ENCODE measurements at places on chromosomes 6 and 20.

DNA sequence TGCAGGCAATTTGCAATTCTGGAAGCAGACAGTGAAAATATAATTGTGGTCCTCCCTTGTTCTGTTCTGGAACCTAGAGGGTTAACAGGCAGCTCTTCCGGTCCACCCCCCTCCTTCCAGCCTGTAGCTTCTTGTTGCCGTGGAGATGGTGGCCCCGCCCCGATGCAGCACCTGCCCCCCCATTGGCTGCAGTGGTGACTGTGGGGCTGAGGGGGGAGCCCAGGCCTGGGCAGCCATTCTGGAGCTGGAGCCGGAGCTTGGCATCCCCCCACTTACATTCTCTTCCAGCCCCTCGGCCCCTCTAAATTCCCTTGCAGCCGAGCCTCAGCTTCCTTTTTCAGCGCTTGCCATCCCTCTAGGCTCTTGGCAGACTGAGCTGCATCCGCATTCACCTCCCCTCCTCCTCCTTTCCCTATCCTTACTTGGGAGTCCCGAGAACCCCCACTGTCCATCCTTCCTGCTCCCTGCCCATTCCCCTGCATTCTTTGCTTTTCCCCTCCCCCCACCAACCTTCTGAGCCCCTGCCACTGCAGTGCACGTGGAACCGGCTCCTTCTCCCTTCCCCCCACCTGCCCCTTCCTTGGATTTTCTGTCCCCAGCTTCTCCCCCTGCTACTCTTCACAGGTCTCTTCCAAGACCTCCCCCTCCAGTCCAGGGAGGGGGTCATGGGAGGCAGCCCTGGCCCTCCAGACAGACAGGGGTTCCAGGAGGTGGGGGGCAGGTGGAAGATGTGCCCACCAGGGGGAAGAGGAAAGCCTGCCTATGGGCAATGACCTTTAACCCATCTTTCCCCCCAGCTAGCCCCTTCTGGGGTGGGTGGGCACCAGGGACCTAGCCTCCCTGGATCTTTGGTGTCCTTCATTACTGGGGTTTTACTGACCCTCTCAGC lies 11.4 kb downstream of the SYNGAP1 start:
- DNase-seq, result peak; percentile 75

- no peak for DNase-seq
These were observed 116.6 kb downstream of the SLC22A3 start for GRCh38 chr6:160464744-160465143.

- DNase-seq, result peak; percentile 75
These were observed 600 bp downstream of the SEC63 start for GRCh38 chr6:107957308-107957908.

- DNase-seq, result peak; percentile 69
These were observed 65.2 kb downstream of the CDS2 start for GRCh38 chr20:5191829-5192569.

GRCh38 chr6:20417819-20418218 lies 16.1 kb downstream of the E2F3 start:
- DNase-seq, result no peak

GRCh38 chr6:100447900-100448748 lies 16.6 kb downstream of the SIM1 start:
- DNase-seq, result no peak

DNA sequence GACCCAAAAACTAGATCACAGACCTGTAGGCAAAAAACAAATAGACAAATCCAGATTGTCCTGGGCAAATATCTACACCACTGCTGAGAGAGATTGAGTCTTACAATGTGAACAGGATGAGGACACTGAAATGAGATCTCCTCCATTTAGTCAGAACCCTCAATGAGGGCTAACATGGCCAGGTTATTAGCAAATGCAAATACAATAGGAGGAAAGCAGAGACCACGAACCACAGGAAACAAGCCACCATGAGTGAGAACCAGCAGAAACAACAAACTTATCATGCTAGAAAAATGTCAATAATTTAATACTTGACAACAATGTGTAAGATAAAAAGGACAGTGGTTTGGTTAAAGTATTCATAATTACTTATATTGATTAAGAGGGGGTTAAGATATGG lies 162.8 kb downstream of the SYNE1 start:
- peak; percentile 13 for DNase-seq

- DNase-seq, result peak; percentile 81
These were observed 16.0 kb downstream of the UQCC1 start for GRCh38 chr20:35395728-35396127.

- DNase-seq, result no peak
These were observed 526.4 kb downstream of the PRKN start for GRCh38 chr6:162200945-162201690.

- no peak for DNase-seq
These were observed 179.3 kb upstream of the RIMS1 start for GRCh38 chr6:71707059-71707458.

- DNase-seq, result no peak
These were observed 411.9 kb upstream of the SASH1 start for GRCh38 chr6:147930745-147931144.

All from fibroblast of skin of right quadriceps (primary cell).